ENCODE measurements at places on chromosomes 4 and X. TPM values are rescaled to one million over a fixed set of nuclear protein-coding genes. Genes with fewer than 3 reads are reported as not detected.

Gene SPON2
- 35.3 TPM for total RNA-seq

Gene FATE1
- total RNA-seq: not detected

DNA sequence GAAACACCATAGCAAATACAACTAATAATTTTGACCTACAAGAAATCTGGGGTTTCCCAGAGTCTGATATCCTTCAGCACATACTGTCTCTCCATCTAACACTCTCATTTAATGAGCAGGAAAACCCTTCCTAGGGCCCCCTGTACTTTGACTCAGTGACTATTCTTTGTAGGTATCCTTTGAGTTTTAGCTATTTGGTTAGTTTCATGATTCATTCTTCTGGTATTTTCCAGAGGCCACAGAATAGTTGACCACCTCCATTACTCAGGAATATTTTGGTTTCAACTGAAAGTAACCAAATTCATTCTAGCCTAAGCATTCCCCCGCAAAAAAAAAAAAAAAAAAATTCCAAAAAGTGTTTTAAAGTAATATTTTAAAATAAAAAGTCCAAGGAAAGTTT lies 140.0 kb downstream of the IDS start:
- DNase-seq: no peak

- no peak for DNase-seq
Measured at GRCh38 chrX:70240751-70241150, 6.3 kb downstream of the AWAT1 start.

DNA sequence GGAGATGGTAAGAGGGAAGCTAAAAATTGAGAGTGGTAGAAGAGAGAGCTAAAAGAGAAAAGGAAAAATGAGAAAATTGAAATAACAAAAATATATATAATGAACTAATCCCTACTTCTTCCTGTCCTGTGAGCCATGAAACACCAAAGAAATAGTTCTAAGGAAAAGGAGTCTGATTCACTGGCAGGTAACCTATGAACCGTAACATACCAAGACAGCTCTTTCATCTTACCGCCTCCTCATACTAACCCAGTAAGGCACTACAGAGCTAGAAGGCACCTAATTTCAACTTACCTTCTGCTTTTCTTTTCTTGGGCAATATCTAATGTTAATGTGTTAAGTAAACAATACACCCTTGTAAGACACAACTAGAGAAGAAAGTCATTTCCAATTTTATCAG lies 297.7 kb upstream of the DIAPH2 start:
- no peak for DNase-seq

DNA sequence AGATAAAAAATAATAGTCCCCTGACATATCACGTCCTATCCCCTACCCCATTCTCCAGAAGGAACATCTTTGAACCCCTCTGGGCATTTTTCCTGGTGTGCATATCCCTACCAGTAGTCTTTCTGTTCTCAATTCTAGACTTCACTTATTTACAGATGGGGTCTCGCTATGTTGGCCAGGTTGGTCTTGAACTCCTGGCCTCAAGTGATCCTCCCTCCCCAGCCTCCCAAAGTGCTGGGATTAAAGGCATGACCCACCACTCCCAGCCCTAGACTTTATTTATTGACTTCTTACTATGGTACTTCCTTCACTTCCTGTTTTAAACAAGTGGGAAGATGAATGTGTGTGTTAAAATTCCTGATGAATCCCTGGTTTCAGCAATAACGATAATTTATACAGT lies 612 bp upstream of the RRAGB start:
- DNase-seq: no peak

- DNase-seq: no peak
Measured at GRCh38 chr4:26020881-26021280, 106.9 kb downstream of the SMIM20 start.

Measured in OCI-LY7 (cell line).